ENCODE measurements at places on chromosomes 16 and 17.

GRCh38 chr17:57365420-57365819 lies 109.1 kb downstream of the MSI2 start:
- no peak for DNase-seq

DNA sequence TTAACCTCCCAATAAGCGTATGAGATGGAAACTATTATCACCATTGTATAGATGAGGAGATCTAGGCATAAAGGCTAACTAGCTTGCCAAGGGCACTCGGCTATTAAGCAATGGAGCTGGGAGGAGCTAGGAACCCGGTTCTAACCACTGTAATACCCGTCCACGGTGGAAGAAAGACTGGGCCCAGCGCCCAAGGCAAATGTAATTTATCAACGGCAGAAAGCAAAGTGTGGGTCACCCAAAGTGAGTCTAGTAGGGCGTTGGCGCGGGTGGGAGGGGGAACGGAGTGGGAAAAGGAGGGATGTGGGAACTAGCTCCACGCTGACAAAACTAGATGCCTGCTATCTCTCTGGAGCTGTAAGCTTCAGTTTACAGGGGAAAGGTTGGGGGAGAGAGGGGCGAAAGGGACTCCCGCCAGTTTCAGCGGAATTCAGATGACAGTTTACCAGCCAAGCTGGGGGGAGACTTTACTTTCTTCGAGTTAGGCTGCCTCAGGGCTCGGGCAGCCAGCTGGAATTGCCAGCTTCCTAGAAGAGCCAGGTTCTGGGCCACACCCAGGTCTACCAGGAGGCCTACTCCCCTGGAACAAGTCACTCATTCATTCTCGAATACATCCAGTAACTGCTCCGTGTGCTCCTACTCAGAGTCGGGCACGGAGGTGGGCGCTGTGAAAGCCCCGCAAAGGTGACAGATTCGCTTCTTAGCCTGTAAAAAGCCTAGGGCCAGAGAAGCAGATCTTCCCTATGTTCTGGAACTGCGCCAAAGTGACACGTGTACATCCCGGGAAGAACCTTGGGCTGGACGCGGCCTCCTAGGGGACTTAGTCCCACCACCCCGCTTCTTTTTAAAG lies 837 bp downstream of the LRRC59 start:
- DNase-seq: peak; percentile 14

- DNase-seq: no peak
These were observed 16.0 kb upstream of the COPRS start for GRCh38 chr17:31875081-31875480.

DNA sequence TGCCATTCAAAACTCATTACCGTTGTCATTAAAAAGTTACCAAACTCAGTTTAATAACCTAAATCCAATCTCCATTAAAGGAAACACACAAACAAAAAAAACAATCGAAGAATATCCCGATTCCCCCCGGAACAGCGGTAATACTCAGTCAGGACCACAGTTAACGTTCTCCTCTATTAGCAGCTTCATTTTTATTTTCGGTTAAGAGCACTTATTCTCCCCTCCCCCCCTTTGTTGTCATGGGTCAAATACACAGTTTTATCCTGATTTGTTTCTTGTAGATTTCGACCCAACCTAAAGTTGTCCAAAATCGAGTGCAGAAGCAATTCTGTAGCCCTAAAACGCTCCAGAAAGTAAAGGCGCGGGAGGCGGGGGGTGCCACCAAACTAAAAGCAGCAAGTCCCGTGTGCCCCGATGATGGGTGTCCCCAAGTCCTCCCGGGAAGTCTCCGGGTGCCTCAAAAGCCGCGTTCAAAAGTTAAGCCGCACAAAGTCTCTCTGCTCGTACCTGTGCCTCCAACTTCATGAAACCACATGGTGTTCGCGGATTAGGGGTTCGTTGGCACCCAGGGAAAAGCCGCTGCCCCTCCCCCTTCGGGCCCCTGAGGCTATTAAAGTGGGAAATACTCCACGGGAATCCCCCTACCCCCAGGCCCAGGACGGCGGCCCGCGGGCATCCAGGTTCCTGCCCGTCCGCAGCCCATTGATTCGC lies 996 bp downstream of the SUMO2 start:
- no peak for DNase-seq

DNA sequence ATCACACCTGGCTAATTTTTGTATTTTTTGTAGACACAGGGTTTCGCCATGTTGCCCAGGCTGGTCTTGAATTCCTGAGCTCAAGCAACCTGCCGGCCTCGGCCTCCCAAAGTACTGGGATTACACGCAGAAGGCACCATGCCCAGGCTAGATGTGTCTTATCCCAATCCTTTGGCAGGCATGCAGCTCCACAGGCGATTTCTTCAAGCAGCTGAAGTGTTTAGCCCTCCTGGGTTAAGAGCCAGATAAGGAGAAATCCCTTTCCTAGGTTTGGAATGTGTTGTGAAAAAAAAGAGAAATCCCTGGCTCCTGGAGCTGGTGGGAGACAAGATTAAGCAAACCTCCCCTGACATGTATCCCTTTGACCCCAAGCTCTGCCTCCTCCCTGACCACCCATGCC lies 2.1 kb upstream of the NHERF1 start:
- DNase-seq: no peak

All from NCI-H446 (cell line).